ENCODE measurements at places on chromosomes 13 and 19.
A peak's percentile ranks its signal among the peaks of the same experiment; 100 is the strongest.

DNA sequence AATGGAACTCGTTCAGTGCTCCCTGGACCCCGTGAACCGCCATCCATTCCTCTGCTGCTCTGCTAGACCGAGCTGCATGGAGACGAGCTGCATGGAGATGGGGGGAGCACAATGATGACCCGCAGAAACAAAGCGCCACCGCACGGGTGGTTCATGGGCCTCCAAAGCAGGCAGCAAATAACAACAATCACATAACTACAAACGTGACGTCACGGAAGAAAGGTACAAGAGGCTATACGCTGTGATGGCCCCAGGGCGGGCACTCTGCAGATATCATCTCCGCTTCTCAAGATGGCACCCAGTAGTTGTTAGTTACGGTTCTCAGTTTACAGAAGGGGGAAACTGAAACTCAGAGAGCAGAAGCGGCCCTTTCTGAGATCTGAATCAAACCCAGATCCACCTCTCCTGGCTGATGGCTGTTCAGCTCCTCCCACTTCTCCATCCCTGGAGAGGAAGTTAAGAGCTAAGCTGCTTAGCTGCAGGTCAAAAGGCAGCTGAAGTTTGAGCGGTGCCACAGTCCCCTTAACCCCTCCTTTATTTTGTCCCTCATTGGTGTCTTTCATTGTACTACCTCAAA lies 1.7 kb downstream of the ATP13A1 start:
- no peak for DNase-seq

DNA sequence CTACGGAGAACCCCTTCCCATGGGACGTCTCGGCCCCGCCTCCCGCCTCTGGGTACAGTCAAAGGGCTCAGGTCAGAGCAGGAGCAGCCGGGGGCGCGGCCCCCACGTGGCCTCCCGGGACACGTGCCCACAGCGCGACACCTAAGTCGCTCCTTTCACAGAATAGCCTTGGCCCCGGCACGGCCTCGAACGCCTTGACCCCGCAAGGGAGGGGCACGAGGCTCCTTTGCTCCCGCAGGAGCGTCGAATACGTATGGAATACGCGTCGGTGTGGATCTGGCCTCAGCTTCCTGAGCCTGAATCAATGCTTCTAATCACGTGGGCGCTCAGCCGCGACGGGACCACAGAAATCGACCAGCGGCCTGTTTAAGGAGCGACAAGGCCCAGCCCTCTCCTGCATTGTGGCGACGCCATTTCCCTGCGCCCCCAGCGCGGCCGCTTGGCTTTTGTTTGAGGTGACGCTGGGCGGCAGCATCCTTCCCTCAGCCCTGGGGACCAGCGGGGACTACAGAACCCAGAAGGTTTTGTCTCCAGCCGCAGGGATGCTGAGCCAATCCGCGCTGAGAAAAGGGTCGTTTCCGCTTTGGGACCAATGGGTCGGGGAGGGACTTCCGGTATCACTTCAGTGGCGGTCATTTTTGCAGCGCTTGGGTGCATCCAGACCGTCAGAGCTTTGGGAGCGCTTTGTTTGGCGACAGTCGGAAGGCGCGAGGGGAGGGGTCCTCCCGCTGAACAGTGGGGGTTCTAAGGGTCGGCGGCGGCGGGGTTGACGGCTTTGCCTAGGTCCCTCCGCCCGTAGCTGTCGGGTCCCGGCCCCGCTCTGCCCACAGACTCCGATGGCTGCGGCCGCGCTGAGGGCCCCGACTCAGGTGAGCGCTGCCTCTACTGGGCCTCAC lies at the start of gene ZIK1:
ZIK1 (plus strand) TSS at position 625 of the 896 bp plus-strand sequence; CDS start at position 837, 212 bp downstream.
- DNase-seq: peak; percentile 80

DNA sequence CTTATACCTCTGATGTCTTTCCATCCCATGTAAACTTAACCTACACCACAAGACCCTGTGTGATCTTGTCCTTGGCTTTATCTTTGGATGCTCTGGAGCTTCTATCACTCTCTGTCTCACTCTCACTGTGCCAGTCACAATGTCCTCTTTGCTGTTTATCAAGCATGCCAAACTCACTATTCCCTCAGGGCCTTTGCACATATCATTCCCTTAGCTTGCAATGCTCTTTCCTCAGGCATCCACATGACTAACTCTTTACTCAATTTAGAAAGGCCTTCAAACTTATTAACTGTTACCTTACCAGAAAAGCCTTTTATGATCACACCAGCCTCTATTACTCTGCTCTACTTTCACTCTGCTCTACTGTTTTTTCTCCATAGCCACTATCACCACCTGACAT lies 354.1 kb downstream of the RFC3 start:
- DNase-seq: no peak

- DNase-seq: no peak
Measured at GRCh38 chr19:35272122-35272719, 3.5 kb downstream of the USF2 start.

GRCh38 chr19:55418185-55418584 lies 10.6 kb upstream of the UBE2S start:
- DNase-seq: peak; percentile 22

- no peak for DNase-seq
Measured at GRCh38 chr19:37963190-37963936, 56.4 kb downstream of the SIPA1L3 start.

DNA sequence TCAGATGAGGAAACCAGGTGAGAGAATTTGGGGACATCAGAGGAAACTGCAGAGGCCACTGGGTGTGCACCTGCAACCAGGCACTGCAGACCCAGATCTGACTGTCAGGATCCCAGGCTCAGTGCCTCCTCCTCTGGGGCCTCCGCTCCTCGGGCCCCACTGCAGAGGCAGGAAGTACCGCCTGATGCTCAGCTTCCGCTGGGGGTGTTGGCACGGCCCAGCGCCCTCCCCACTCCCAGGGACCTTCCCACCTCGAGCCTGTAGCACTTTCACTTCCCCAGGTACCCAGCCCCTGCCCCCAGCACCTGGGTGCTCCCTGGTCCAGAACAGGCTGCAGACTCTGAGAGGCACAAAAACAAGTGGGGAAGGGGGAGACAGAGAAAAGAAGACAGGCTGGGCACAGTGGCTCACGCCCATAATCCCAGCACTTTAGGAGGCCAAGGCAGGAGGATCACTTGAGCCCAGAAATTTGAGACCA lies 1.4 kb upstream of the CD37 start:
- DNase-seq: peak; percentile 63

DNA sequence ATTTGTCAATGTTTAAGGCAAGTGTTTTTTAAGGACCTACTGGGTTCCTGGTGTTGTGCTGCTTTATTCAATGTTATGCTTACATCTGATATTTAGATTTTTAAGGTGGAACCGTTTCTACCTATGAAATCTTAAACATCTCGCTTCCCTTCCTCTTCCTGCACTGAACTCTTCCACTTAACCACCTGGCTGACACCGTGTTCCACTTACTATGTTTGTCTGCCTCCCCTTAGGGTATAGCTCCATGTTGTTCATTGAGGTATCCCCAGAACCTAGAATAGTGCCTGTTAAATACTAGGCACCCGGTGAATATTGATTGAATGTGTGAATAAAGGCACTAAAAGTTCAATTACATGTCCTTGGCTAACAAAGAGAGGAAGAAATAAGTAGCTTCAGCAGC lies 104.9 kb downstream of the RNF17 start:
- DNase-seq: no peak

GRCh38 chr13:39129213-39129612 lies 91.0 kb downstream of the NHLRC3 start:
- no peak for DNase-seq

GRCh38 chr19:53655042-53655665 lies 23.4 kb downstream of the DPRX start:
- DNase-seq: no peak

DNA sequence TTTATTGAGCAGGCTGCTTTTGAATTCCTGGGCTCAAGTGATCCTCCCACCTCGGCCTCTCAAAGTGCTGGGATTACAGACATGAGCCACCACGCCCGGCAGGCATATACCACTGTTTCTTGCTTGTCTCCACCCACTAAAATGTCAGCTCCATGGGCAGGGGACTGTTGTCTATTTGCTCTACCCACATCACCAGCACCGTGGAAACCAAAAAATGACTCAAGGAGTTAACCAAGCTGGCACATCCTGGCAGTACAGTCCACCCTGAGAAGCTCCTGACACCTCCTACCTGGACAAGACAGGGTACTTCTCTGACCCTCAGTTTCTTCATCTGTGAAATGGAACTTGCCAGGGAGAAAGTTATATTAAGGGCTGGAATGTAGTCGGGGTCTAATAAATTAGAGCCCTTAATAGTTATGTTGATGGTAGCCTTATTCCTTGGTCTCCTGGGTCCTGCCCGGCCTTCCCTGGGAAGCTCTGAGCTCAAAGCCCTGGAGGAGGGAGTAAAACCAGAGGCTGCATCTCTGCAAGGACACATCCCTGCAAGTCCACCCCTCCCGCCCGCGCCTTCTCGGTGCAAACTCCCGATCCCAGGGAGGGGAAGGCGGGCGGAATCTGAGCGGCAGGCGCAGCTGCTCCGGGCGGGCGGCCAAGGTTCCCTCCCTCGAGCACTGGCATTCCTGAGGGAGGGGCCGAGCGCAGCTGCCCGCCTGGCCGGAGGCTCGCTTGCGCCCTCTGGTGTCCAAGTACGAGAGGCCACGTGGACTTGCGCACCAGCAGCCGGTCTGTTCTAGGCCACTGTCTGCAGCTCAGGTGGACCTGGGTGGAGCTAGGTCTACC lies 14.1 kb downstream of the RDH8 start:
- DNase-seq: peak; percentile 82

DNA sequence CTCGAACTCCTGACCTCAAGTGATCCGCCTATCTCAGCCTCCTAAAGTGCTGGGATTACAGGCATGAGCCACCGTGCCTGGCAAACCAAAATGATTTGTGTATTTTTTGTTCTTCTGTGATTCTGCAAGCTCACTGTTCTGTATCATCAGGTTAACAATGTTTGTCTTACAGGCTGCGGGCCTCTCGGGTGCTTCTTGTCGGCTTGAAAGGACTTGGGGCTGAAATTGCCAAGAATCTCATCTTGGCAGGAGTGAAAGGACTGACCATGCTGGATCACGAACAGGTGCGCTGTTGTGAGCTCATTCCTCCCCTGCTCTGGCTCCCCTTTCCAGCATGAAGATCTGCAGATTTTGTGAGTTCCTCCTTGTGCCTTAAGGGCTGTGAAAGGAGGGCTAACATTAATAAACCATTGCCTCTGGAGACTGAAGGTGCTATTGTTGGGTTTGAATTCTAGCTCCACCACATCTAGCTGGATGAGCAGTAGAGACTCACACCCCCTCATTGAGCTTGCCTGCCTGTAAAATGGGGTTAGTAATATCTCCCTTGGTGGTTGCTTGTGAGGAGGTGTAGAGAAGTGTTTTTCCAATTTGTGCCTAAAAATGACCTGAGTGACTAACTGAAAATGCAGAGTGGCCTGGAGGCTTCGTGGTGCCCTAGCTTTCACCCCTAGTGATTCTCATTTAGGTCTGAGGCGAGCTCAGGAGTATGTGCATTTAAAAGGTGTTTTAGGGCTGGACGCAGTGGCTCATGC lies 12.9 kb downstream of the SAE1 start:
- no peak for DNase-seq

- DNase-seq: no peak
Measured at GRCh38 chr13:111906306-111906705, 160.6 kb upstream of the SOX1 start.

GRCh38 chr19:4454747-4455718 lies 2.6 kb downstream of the UBXN6 start:
- DNase-seq: no peak

DNA sequence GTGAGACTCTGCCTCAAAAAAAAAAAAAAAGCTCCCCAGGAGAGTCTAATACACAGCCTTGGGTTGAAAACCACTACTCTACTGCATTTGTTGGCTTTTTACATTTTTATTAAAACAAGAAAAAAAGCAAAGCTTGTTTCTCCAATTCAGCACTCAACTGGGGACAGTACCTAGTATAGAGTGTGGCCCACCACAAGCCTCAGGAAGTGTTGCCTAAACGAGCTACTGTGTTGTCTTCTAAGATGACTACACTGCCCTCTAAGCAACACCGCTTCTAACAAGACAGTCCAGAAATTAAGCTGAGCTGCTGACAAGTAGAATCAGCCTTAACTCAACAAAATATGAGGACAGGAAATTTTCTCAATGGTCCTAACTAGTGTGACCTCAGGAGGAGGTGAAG lies 522.2 kb downstream of the FGF9 start:
- DNase-seq: no peak

DNA sequence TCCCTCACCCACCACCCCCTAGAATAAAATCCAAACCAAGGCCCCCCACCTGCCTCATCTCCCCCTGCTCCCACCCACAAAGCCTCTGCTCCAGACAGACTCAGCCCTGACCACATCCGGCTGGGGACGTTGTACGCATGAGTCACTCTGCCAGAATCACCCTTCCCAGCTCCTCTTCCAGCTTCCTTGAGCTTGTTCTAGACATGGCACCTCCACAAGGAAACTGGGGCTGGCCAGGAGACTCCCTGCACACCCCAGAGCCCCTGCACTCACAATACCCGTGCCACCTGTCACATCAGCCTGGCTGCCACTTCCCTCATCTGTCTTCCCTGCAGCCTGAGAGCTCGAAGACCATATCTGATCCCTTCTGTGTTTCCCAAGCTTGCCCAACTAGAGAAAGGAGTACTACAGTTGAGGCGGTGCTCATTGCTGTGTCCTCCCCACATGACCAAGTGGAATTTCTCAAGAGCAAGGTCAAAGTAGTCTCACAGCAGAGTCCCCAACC lies 9.7 kb downstream of the DEDD2 start:
- DNase-seq: no peak

- no peak for DNase-seq
Measured at GRCh38 chr19:2906631-2907195, 6.0 kb downstream of the ZNF57 start.

DNA sequence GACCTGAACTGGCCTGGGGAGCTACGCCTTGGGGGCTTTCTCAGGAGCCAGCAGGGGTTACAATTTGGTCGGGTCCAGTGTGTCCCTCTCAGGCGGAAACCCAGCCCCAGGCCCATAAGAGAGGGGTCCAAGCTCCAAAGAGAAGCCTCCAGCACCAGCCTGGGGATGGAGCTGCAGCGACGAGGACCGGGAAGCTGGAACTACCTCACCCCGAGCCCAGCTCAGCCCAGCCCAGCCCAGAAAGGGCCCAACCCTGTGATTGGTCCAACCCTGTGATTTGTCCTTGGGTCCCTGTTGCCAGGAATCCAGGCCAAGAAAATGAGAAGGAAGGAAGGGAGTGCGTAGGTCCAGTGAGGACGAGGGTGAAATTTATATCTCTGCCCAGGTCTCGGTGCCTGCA lies 24.1 kb downstream of the CLEC4M start:
- DNase-seq: no peak

DNA sequence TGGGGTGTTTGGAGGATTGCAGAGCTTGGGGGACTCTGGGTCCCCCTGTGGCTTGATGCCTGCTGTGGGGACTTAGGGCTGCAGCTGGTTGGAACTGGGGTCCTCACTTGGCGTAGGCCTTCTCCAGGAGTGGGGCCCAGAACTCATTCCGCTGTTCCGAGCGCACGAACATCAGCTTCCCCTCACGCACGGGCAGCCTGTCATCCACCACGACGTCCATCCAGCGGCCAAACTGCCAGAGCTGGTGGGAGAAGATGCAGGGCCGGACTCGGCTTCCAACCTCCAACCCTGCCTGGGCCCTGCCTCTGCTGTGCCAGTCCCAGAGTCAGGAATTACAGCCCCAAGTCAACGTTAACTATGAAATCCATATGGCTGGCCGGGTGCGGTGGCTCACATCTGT lies 2.6 kb downstream of the CAPN12 start:
- no peak for DNase-seq

GRCh38 chr13:49530457-49530856 lies 34.7 kb downstream of the PHF11 start:
- no peak for DNase-seq
